ENCODE measurements at places on chromosomes 5 and 9. TPM values are rescaled to one million over a fixed set of nuclear protein-coding genes. Genes with fewer than 3 reads are reported as not detected.

DNA sequence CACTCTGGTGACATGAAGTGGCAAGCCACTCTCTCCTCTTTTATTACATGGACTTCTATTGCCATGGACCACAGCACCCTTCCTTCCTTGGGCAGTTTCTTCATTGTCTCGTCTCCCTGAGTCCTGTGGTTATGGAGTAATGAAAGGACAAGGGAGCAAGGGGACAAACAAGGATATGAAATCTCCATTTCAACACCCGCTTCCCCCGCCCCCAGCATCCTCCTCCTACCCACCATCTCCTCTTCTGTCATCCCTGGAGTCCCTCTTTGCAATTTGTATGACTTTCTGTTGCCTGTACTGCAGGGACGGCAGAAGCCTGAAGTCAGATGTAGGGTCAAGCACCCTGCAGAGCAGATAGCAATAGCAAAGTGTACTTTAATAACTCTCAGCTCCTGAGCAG lies 300.7 kb upstream of the CLINT1 start:
- DNase-seq: no peak

DNA sequence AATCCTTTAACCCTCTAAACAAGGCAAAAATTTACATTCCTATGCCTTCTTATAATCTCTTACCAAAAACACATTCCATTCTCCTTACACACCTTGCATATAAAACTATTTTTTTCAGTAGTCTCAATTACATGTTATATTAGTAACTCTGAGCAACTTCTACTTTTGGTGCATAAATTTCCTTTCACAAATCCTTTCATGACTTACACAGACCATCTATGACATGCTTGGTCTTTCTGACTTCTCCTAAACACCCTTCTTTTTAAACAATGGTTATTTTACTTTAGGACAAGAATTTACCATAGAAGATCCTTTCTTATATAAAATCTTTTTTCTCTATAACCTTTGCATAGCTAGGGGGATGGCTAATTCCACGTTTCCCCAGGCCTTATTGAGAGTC lies 208.0 kb upstream of the ARRDC3 start:
- DNase-seq: no peak

The FAM200C gene
- total RNA-seq: 3.0 TPM

GRCh38 chr5:60223342-60223741 lies 329.8 kb upstream of the PDE4D start:
- DNase-seq: no peak

GRCh38 chr5:1436036-1436435 lies 9.2 kb downstream of the SLC6A3 start:
- no peak for DNase-seq

GRCh38 chr9:121182101-121182836 lies 19.4 kb downstream of the RAB14 start:
- DNase-seq: no peak

GRCh38 chr5:32790411-32790951 lies 79.4 kb downstream of the NPR3 start:
- DNase-seq: no peak

The GZMA gene
- 4.3 TPM for total RNA-seq

The NTRK2 gene
- total RNA-seq: 6.2 TPM

The WWC1 gene
- total RNA-seq: 60.8 TPM

The HTR4 gene
- 0.18 TPM for total RNA-seq

The PARP8 gene
- 59.4 TPM for total RNA-seq

The PNPLA7 gene
- total RNA-seq: 6.5 TPM

- no peak for DNase-seq
Measured at GRCh38 chr9:93690618-93691017, 114.2 kb downstream of the PHF2 start.

The LRRC19 gene
- total RNA-seq: not detected
